ENCODE measurements at places on chromosomes 16 and 17. TPM values are rescaled to one million over a fixed set of nuclear protein-coding genes. Genes with fewer than 3 reads are reported as not detected.

DNA sequence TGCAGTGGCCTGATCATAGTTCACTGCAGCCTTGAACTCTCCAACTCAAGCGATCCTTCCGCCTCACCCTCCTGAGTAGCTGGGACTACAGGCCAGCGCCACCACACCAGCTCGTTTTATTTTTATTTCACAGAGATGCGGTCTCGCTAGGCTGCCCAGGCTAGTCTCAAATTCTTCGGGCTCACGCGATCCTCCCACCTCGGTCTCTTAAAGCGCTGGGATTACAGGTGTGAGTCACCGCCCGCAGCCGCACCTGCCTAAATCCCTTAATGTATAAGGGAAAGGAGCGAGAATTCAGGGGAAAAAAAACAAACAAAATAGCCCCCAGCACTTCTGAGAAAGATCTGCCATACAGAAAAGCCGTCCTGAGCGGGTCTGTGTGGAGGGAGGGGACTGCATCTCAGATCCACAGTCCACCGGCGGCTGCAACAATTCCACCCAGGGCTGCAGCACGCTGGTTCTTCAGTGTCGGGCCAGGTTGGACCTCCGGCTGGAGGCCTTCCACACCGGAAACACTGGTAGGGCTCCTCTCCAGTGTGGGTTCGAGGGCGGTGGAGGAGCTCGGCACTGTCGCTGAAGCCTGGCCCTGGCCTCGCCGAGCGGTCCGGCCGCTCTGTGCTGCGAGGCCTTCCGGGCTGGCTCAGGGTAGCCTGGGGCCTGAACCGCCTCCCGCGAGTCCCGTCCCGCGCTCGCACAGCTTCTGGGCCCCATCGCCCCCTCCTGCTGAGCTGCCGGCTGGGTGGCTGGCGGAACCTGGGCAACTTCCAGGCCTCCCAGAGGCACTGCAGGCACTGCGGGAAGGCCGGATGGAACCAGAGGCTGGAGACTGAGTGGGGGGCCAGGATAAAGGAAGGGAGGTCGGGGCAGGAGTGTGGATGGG lies 7.0 kb downstream of the ZNF843 start:
- no peak for DNase-seq

Gene ZSCAN10
- 0.23 TPM for total RNA-seq

Gene GDPD3
- 27.5 TPM for total RNA-seq

GRCh38 chr17:66337866-66338485 lies 35.6 kb downstream of the PRKCA start:
- DNase-seq, result no peak

GRCh38 chr16:19639986-19640421 lies 78.0 kb downstream of the KNOP1 start:
- no peak for DNase-seq

DNA sequence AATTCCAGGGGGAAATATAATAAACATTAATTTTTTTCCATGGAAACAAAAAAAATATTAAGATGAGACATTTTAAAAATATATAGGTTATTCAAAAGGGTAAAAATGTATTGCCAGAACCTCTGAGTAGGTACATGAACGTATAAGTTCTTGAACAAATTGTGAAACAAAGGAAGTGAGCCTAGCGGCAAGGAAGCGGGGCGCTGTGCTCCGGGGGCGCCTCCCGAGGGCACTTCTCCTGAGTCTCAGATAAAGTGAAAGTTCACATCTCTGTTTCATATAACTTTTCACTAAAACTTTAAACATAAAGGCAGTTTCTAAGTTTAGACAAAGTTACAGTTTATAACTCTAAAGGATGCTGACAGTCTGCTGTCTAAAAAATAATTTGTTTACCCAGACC lies 52.3 kb downstream of the TNRC6C start:
- no peak for DNase-seq

- no peak for DNase-seq
These were observed 30.5 kb downstream of the NSMCE1 start for GRCh38 chr16:27238016-27238587.

Gene CDH5
- total RNA-seq, result 2.4 TPM

- no peak for DNase-seq
These were observed 33.6 kb upstream of the CCR7 start for GRCh38 chr17:40598619-40599467.

Gene SLC25A11
- 50.7 TPM for total RNA-seq

GRCh38 chr17:66507103-66507923 lies 204.9 kb downstream of the PRKCA start:
- peak; percentile 11 for DNase-seq

DNA sequence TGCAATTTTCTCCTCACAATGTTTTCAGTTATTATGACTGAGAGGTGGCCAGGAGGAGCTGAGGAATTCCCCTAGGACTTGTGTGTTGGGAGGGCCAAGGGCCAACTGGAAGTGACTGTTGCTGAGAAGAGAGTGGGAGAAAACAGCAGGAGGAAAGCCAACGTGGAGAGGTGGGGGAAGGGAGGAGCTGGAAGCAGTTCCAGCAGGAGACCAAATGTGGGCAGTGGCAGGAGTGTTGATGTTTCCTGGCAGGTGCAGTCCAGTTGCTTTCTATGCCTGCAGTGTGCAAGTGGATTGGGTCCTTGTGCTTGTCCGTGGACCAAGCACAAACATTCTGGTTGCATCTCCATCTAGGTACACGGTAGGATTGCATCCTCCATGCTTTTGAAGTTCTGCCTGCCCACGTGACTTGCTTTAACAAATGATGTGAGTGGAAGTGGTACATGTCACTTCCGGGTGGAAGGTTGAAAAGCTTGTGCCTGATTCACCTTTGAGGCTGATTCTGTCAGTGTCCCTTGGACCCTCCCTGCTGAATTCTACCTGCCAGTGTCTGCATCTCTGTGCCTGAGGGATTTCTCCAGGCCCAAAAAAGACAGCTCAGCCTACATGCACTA lies 54.7 kb upstream of the CRHR1 start:
- no peak for DNase-seq

GRCh38 chr16:30875871-30876801 lies 17.7 kb downstream of the BCL7C start:
- peak; percentile 35 for DNase-seq

Gene RBBP6
- total RNA-seq, result 76.6 TPM

- peak; percentile 65 for DNase-seq
These were observed 4.9 kb downstream of the TEX14 start for GRCh38 chr17:58686980-58687379.

DNA sequence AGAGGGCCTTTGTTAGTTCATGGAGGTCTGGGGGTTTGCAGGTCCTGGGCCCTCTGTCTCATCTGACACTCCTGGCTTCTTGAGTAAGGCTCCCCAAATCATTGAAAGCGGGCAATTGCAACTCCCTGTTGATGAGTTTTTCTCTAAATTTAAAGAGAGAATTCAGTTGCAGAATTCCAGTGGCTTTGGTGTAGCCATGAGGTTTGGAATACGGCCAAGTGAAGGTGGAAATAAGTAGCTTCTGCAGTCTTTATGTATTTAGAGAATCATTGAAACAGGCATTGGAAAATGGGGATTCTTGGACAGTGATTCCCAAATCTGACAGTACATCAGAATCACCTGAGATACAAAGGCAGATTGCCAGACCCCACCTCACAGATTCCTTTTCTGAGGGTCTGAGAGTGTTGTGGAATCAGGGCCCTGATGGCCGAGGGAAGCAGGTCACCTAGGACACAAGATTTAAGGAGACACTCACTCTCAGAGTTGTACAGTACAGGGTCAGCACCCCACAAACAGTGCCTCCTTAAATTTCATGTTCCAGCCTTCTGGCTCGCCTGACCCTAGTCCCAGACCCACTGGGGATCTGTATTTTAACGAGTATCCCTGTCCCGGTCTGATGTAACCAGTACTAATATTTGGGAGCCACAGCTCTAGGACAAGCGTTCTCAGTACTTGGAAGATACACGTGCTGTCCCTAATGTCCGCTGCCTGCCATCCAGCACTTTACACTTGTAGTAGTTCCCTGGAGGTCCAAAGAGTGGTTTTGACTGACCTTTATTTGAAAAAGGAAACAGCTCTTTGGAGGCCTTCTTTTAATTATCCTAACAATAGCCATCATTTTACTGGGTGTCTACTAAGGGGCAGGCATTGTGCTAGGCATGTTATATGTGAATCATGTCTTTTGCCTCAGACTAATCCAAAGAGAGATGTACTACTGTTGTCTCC lies 37.8 kb downstream of the YPEL2 start:
- DNase-seq, result no peak

DNA sequence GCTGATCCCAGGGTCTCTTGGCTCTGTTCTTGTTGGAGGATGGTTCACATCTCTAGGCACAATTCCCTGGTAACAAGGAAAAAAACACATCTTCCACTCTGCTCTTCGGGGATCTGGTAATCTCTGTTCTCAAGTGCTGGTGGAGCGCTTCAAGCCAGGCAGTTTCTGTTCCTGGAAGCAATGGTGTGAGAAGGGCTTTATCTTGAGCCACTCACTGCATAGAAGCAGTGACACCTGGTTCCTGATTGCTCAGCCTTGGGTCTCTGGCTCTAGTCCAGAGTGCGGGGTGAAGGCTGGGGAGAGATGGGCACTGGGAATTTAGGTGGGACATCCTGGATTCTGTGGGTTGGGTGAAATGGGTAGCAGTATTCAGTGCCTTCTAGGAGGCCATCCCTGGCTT lies 14.1 kb downstream of the AKAP1 start:
- DNase-seq, result no peak

Gene MYH1
- not detected for total RNA-seq

DNA sequence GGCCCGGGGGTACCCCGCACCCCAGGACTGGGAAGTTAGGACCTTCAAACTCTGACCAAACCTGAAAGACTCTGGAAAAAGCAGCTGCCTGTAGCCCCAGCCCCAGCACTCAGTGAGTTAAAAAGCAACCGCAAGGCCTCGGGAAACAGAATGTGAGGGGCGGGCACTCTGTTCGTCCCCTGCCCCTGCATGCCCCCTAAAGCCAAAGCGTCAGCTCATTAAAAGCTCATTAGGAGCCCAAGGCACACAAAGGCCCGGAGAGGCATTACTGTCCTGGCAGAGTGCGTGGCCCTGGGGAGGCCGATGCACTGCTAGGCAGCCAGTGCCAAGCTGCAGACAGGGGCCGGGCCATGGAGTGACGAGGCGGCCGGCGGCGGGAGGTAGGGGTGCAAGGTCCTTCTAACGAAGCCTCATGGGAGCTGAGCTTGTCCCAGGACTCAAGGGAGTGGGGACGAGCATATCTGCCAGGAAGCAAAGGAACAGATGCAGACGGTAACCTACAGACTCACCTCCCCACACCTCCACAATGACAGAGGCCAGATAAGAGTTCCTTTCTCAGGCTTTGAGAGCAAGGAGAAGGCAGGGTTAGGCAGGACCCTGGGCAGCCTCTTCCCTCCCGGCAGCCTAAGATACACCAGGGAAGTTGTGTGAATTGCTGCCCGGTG lies 116.8 kb downstream of the ENGASE start:
- DNase-seq, result no peak

DNA sequence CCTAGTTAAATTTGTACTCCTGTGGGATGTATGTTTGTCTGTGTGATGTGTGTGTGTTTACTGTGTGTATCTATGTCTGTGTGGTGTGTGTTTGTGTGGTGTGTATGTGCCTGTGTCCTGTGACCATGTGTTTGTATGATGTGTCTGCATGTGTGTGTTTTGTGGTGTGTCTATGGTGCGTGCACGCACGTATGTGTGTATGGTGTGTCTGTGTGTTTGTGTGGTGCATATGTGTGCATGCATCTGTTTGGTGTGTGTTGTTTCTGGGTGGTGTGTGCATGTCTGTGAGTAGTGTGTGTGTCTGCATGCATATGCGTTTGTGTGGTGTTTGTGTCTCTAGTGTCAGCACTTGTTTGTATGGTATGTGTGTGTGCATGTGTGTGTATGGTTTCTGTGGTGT lies 174.2 kb upstream of the RBFOX1 start:
- no peak for DNase-seq

DNA sequence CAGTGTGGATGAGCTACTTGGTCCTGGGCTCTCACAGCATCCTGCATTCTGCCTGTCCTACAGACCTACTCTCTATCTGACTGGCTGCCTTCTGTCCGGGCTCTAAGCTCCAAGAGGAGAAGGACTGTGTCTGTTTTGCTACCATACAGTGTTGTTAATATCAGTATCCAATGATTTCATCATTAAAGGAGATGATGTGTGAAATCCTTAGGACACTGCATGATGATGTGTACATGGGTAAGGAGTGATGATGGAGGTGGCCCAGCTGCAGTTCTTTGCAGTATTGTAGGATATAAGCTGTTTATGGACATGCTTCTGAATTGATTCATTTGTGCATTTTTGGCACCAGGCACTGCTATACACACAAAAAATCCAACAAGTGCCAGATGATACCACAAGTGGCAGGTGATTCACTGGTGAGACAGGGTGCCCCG lies 536.9 kb upstream of the CDH11 start:
- no peak for DNase-seq

DNA sequence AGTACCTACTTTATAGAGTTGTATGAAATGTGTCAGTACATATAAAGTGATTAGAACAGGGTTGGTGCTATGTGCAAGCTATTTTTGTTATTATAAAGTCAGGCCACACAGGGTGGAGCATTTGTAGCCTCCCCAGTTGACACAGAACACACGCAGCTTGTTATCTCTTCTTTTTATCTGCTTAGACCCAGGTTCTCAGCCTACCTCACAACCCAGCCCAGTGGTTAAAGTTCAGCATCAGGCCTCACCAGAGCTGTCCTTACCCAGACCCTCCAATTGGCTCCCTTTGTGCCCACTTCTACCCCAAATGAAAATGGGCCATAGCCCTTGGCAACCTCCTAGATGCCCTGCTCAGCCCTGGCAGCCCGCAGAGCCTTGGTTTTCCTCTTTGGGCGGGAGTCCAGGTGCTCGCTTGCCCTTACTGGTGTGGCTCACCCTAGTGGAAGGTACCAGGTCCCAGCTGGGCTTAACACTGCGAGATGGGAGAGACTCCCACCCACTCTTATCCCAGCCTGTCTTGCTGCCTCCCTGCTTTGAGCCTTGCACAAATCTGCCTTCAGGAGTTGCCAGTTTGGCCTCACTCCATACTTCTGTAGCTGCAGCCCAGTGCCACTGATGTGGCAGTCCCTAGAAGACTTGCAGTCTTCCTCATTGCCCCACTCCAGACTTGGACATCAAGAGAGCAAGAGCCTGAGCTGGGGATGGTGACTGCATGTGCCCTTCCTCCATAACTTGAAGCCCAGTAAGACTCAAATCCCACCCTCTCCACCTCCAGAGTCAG lies 1.1 kb upstream of the PIGS start:
- no peak for DNase-seq

GRCh38 chr16:87666919-87667318 lies 64.6 kb downstream of the JPH3 start:
- DNase-seq, result no peak

Gene ATP2A1
- 8.3 TPM for total RNA-seq

Gene KRTAP3-1
- not detected for total RNA-seq

Gene KRT33A
- total RNA-seq, result not detected

Gene OTOP2
- total RNA-seq, result not detected

- DNase-seq, result no peak
These were observed 70.6 kb downstream of the IRF8 start for GRCh38 chr16:85969591-85969990.

Gene FOXL1
- not detected for total RNA-seq

Gene TP53TG3
- total RNA-seq, result not detected

- DNase-seq, result no peak
These were observed 622.0 kb upstream of the GOT2 start for GRCh38 chr16:59356144-59356543.

GRCh38 chr17:7294614-7295153 lies at the start of gene YBX2:
Gene YBX2, minus strand, starts transcription at chr17:7294639. Its CDS starts 139 bp downstream, at chr17:7294500.
- DNase-seq, result peak; percentile 53

Gene SRCIN1
- 16.7 TPM for total RNA-seq

- no peak for DNase-seq
These were observed 47.4 kb upstream of the MEIOC start for GRCh38 chr17:44608727-44609435.

Data from PC-9 (cell line).